ENCODE measurements at places on chromosomes 11 and 22.

DNA sequence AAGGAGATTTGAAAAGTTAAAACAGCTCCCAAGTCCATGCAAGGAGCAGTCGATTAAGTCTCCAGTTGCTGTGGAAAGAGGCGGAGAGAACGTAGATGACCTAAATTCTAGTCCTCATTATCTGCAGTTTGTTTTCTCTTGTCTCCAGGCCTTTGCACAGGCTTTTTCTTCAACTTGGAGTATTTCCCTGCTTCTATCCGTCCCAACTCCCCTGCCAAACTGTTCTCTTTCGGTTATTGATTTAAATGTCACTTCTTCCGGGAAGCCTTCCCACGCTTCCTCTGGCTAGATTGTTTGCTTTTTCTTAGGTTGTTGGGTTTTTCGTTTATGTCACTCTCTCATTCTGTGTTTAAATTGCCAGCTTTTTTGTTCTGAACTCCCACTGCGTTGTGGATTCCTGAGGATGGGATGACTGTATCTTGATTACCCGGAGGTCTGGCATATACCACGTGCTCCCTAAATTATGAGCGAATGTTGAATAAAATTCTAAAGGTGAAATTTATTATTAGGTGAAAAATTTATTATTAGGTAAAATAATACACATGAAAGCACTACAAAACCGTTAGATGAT, 463 bp downstream of the TMEM126B start:
- peak; percentile 65 for DNase-seq

DNA sequence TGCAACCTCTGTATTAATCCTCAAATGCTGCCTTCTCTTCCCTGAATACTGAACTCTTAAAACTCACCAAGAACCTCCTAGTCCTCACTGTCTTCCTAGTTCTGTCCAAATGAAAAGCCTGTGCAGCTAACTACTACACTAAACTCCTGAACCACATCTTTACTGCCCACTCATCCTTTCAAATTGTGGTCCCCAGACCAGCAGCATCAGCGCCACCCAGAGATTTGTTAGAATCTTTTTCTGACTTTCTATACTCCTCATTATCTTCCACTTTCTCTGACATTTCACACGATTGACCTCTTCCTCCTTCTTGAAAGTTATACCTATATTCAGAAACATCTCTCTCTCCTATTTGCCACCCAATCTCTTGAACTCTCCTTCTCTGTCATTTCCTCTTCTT, 461.3 kb downstream of the DLG2 start:
- DNase-seq, result no peak

GRCh38 chr11:127049486-127049885, 48.9 kb upstream of the KIRREL3 start:
- no peak for DNase-seq

GRCh38 chr11:114192841-114193389, 103.3 kb upstream of the NNMT start:
- DNase-seq, result no peak

DNA sequence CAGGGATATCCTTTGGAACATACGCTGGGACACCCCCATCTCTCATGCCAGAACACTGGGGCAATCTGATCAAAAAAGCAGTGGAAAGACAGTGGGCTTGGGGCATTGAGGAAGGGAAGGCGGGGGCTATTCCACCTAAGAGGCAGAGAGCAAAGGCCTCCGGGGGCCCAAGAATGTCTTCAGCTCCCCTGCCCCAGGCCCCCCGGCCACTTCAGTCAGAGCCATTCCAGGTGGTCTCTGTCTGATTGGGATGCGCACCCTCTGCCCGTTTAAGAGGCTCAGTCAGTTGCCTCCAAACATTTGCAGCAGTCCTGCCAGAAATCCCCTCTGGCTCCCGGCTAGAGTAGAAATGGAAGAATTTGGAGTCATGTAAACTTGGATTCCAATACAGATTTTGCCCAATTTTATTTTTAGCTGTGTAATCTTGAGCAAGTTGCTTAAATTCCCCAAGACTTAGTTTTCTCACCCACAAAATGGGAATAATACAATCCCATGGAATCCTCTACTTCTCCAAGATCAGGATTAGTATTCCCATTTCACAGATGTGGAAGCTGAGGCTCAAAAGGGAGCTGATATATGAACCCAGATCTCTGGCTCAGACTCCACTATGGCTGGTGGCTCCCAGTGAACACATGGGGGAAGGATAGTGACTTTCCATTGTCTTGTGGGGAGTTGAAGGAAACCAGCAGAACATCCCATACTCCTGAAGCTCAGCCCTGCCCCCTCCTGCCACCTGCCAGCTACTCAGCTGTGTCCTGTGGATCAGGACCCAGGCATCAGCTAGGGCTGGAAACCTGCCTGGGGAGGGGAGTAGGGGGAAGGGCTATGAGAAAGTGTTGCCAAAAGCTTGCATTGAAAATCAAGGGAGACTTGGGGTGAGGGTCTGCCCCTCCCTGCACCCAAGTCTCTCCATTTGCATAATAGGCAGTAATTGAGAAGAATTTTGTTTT, 6.1 kb upstream of the WNT11 start:
- DNase-seq, result no peak

DNA sequence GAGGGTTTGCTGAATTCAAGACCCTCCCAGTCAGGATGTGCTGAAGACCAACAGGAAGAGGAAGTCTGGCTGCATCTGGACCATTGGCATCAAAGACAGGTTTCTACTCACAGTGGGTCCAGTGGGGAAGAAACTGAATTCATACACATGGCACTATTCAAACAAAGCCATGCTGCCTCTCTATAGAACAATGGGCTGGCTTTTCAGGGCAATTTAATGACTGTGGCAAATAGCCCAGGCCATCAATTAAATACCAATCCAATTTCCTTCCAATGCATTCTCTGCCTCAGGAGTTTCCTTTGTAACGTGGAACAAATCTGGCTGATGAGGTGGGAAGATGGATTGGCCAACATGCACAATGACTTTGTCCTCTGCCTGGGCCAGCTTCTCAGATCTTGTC, 98.6 kb downstream of the SEZ6L start:
- DNase-seq, result no peak

GRCh38 chr22:50274311-50274710, 4.1 kb upstream of the MAPK11 start:
- DNase-seq, result peak; percentile 76

DNA sequence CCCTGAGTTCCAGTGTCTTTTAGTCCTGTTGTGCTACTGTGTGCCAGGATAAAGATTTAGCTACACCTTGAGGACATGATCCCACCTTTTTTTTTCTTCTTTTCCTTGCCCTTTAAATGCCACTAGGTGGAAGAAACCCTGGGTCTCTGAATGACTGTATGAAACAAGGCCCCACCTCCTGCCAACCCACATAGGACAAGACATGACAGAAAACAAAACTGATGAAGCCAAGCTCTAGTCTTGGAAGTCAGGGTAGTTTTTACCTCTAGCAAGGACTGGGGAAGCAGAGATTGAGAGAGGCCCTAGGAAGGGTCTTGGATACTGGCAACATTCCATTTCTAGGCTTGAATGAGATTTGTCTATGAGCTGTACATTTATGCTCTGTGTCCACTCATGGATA, 410.7 kb downstream of the MIAT start:
- DNase-seq, result no peak

All from activated effector memory CD4-positive, alpha-beta T cell treated with anti-CD3 and anti-CD28 coated beads, Interleukin-2, amount 50 U/mL, for 16 hours (primary cell).